ENCODE measurements at places on chromosomes 7 and 10.

DNA sequence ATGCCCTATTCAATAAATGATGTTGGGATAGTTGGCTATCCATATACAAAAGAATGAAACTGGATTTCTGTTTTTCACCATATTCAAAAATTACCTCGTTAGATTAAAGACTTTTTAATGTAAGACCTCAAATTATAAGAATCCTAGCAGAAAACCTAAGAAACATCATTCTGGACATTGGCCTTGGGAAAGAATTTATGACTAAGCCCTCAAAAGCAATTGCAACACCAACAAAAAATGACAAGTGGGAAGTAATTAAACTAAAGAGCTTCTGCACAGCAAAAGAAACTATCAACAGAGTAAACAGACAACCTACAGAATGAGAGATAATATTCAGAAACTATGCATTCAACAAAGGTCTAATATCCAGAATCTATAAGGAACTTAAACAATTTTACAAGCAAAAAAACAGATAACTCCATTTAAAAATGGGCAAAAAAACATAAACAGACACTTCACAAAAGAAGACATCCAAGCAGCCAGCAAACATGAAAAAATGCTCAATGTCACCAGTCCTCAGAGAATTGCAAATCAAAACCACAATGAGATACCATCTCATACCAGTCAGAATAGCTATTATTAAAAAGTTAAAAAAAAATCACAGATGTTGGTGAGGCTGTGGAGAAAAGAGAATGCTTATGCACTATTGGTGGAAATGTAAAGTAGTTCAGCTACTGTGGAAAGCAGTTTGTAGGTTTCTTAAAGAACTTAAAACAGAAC, 309.8 kb downstream of the AHR start:
- peak; percentile 77 for DNase-seq

DNA sequence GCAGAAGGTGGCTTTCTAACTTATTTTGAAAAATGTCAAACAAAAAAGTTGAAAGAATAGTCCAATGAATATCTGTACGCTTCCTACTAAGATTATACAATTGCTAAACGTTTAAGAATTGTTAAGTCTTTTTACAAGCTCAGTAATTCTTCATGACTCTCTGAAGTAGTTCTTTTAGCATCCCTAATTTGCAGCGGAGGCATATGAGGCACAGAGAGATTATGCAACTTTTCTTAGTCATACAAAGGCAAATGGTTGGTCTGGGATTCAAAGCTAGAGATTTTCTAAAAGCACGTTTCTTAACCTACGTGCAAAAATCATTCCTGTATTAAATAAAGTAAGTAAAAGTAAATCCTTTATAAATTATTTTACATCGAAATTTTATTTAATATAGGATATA, 254.2 kb downstream of the MAGI2 start:
- DNase-seq, result no peak

- DNase-seq, result no peak
These were observed 27.7 kb downstream of the WNT8B start for GRCh38 chr10:100490531-100490930.

- peak; percentile 76 for DNase-seq
These were observed 64.4 kb upstream of the ARID5B start for GRCh38 chr10:61836888-61837754.

- DNase-seq, result no peak
These were observed 141.1 kb downstream of the DYNC2I1 start for GRCh38 chr7:158997471-158997870.

DNA sequence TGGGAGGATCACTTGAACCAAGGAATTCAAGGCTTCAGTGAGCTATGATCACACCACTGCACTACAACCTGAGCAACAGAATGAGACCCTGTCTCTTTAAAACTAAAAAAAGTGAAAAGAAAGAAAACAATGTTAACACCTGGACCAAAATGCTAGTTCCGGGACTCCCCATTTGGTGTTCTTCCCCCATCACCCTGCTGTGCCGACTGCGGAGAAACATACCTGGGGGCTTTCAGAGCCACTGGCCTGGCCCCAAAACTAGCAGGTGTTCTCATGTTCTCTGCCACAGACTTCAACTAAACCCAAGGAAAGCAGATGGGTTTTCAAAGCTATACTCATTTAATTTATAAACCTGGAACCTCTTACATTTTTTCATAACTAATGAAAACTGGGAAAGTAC, 250.9 kb downstream of the KIAA1217 start:
- DNase-seq, result no peak
